Neural crest cell (in vitro differentiated cells): ENCODE measurements at places on chromosomes 16 and 17. TPM values are rescaled to one million over a fixed set of nuclear protein-coding genes. Genes with fewer than 3 reads are reported as not detected.

Gene ACAP1
- total RNA-seq, result 1.2 and 1.3 TPM in 2 replicates

Gene AXIN2
- 66.5 and 68.5 TPM in 2 replicates for total RNA-seq

Gene KRTAP2-2
- total RNA-seq, result not detected in 2 replicates

Gene NOTUM
- total RNA-seq, result 5.9 and 6.3 TPM in 2 replicates

Gene CX3CL1
- 6.0 TPM in 2 replicates for total RNA-seq

Gene ATF7IP2
- 19.4 and 21.1 TPM in 2 replicates for total RNA-seq

Gene CLEC18C
- total RNA-seq, result 0.73 and 1.0 TPM in 2 replicates

Gene DNAI2
- total RNA-seq, result not detected in 2 replicates

DNA sequence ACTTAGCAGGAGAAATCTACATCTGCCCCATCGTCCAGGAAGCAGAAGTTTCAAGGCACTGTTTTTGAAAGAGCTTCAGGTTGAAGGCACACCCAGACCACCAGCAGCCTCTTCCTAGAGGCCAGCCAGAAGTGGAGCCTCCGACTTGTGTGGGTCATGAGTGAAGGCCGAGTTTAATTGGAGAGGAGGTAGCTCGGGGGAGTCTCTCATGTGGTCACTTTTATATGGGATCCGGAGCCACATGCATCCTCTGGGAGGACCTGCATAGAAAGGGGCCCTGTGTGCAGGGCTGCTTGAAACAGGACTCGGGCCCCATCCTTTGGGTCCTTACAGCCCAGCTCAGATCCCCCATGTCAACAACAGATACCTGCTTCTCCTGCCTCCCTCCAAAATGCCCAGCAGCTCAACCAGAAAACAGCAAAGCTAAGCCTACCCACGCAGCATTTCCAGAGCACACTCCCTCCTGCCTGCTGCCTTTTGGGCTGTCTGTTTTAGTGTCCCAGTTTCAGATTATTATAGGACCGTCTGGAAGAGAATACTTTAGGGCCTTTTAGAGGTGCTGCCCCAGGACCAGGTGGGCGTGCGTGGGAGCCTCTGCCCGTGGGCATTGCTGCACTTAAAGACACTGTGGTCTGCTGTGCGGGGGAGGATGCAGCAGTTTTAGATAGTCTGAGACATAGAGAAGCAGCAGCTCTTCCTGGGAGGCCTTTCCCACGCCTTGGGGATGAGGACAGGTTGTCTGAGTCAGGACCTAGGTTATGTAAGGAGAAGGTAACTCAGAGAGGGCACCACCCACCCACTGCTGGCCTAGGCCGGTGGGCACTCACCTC lies 29.5 kb downstream of the MPRIP start:
- peaks cover 43% of the 10 kb centered on the region for H3K4me1 ChIP-seq
- H3K27ac ChIP-seq, result peak overlapping the region; percentile 47
- H3K27me3 ChIP-seq, result no peaks in the 10 kb centered on the region
- no peak overlapping the region for H3K4me3 ChIP-seq
- H3K36me3 ChIP-seq, result peaks cover 9% of the 10 kb centered on the region
- no peak for DNase-seq

DNA sequence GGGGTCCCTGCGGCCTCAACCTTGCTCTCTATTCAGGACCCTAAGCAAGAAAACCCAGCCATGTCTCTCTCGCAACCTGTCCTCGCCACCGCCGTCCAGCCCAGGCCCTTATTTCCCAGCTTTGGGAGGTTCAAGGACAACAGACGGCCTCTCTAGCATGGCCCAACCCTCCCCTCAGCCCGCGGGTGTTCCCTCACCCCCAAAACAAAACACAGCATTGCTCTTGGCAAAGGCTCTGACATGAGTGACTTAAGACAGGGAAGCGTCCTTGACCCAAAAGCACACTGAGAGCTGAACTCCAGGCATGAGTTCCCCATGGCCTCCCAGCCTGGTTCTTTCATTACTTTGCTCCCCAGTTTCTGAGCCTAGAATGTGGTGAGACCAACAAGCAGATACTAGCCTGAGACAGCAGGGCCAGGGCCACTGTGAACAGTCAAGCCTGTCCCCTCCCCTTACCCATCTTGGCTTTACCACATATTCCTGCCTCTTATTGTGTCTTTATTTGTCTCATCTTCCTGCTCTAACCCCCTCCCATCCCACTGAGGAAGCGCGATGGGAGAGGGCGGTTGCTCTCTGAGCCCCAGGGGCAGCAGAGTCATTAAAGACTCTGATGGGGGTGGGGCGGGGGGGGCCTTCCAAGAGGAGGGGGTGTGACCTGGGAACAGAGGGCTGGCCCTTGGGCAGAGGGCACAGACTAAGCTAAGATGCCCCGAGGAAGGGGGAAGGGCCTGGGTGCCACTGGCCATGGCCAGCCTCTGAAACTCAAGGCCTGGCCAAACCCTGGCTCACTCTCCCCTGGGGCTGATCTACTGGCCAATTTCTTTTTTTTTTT lies 11.8 kb downstream of the SREBF1 start:
- H3K36me3 ChIP-seq, result peaks cover 2% of the 10 kb centered on the region
- H3K4me1 ChIP-seq, result peaks cover 68% of the 10 kb centered on the region
- peak overlapping the region; percentile 84 for H3K4me3 ChIP-seq
- H3K27me3 ChIP-seq, result peaks cover 2% of the 10 kb centered on the region
- no peak for DNase-seq
- peak overlapping the region; percentile 97 for H3K27ac ChIP-seq

- no peaks in the 10 kb centered on the region for H3K36me3 ChIP-seq
- H3K27ac ChIP-seq, result no peak overlapping the region
- no peak for DNase-seq
Measured at GRCh38 chr17:11499881-11500280, 98.4 kb upstream of the DNAH9 start.

- H3K4me3 ChIP-seq, result no peak overlapping the region
- H3K4me1 ChIP-seq, result peaks cover 5% of the 10 kb centered on the region
- no peaks in the 10 kb centered on the region for H3K36me3 ChIP-seq
- no peaks in the 10 kb centered on the region for H3K27me3 ChIP-seq
- peak; percentile 25 for DNase-seq
Measured at GRCh38 chr17:79874329-79874981, 35.2 kb upstream of the CBX4 start.

- H3K4me1 ChIP-seq, result no peaks in the 10 kb centered on the region
- DNase-seq, result no peak
- no peak overlapping the region for H3K4me3 ChIP-seq
Measured at GRCh38 chr17:78682363-78682762, 99.7 kb downstream of the CYTH1 start.

DNA sequence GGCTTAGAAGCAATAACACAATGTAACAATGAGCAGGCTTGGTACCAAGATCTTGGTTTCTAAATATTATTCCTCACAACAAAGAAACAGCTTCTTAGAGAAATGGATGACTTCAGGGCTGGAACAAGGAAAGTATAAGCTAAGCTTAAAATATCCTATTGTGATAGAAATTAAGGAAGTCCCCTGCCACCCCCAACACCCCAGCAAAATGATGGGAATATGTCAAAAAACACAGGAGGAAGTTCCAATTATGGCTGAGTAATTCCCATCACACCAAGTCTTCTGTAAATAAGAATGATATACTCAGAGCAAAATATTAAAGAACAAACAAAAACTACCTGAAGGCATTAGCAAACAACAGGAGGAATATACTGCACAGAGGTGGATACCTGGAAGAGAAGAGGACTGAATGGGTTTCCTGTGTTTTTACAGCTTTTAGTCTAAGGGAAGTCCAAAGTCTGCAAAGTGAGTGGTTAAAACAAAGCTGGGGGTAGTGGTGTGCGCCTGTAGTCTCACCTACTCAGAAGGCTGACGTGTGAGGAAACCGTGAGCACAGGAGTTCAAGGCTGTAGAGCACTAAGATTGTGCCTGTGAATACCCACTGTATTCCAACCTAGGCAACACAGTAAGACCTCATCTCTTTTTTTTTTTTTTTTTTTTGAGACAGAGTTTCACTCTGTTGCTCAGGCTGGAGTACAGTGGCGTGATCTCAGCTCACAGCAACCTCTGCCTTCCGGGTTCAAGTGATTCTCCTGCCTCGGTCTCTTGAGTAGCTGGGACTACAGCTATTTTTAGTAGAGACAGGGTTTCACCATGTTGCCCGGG lies 17.1 kb upstream of the ATP6V0A1 start:
- H3K4me3 ChIP-seq, result no peak overlapping the region
- no peaks in the 10 kb centered on the region for H3K27me3 ChIP-seq
- no peak overlapping the region for H3K27ac ChIP-seq
- peaks cover under 1% of the 10 kb centered on the region for H3K4me1 ChIP-seq

DNA sequence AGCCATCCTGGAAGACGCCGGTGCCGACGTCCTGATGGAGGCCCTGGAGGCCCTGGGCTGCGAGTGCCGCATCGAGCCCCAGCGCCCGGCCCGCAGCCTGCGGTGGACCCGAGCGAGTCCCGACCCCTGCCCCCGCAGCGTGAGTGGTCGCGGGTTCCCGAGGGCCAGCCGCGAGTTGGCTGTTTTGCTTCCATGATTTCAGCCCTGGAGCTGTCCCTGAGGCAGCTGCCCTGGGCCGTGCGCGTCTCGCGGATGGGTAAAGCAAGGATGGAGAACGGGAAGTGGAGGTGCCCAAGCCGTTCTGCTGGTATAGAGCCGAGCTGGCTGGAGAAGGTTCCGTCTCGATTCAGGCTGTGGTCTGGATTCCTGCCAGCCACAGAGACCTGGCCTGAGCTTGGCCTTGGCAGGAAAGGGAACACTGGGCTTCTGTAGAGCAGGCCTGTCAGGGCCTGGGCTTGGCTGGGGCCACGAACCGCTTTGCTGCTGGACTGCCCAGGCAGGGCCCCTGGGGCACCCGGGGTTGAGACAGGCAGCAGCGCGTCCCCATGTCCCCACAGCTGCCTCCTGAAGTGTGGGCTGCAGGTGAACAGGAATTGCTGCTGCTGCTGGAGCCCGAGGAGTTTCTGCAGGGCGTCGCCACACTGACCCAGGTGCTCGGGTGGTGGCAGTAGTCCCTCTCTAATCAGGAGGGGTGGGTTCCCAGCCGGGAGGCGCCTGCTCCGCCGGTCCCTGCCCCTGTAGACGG lies 941 bp upstream of the MRPS34 start:
- H3K4me1 ChIP-seq, result peaks cover 8% of the 10 kb centered on the region
- peaks cover 6% of the 10 kb centered on the region for H3K36me3 ChIP-seq
- peak overlapping the region; percentile 86 for H3K4me3 ChIP-seq
- peaks cover 6% of the 10 kb centered on the region for H3K27me3 ChIP-seq
- DNase-seq, result no peak

- H3K27me3 ChIP-seq, result peaks cover 2% of the 10 kb centered on the region
- peak overlapping the region; percentile 69 for H3K4me3 ChIP-seq
Measured at GRCh38 chr16:46826631-46827030, 4.3 kb downstream of the C16orf87 start.

- peak overlapping the region; percentile 56 for H3K4me3 ChIP-seq
- DNase-seq, result no peak
- peak overlapping the region; percentile 57 for H3K27ac ChIP-seq
- H3K27me3 ChIP-seq, result no peaks in the 10 kb centered on the region
- H3K4me1 ChIP-seq, result peaks cover 38% of the 10 kb centered on the region
- peaks cover 3% of the 10 kb centered on the region for H3K36me3 ChIP-seq
Measured at GRCh38 chr17:75507733-75508719, 7.3 kb downstream of the CASKIN2 start.

GRCh38 chr16:68231384-68232136 lies 4.4 kb downstream of the ESRP2 start:
- no peak overlapping the region for H3K4me3 ChIP-seq
- peaks cover 38% of the 10 kb centered on the region for H3K27me3 ChIP-seq
- no peak for DNase-seq

GRCh38 chr17:10616502-10617119 lies 40.5 kb downstream of the MYH3 start:
- no peak overlapping the region for H3K4me3 ChIP-seq
- peak; percentile 94 for DNase-seq
- no peaks in the 10 kb centered on the region for H3K36me3 ChIP-seq
- H3K27ac ChIP-seq, result no peak overlapping the region
- H3K4me1 ChIP-seq, result peaks cover 5% of the 10 kb centered on the region

GRCh38 chr17:8542599-8543502 lies 87.7 kb downstream of the MYH10 start:
- peaks cover 27% of the 10 kb centered on the region for H3K36me3 ChIP-seq
- H3K27ac ChIP-seq, result no peak overlapping the region
- H3K4me1 ChIP-seq, result no peaks in the 10 kb centered on the region
- no peak for DNase-seq
- no peaks in the 10 kb centered on the region for H3K27me3 ChIP-seq
- H3K4me3 ChIP-seq, result no peak overlapping the region
